ENCODE measurements at places on chromosomes 4 and X.

- DNase-seq = no peak
Observed at GRCh38 chr4:40255393-40256281, 58.8 kb downstream of the RHOH start.

GRCh38 chr4:100926039-100926717 lies 408.4 kb upstream of the EMCN start:
- DNase-seq = no peak

GRCh38 chr4:152359208-152360044 lies 176.5 kb downstream of the FBXW7 start:
- no peak for DNase-seq

- DNase-seq = no peak
Observed at GRCh38 chr4:185546335-185546734, 11.0 kb upstream of the PDLIM3 start.

GRCh38 chr4:124178449-124179021 lies 534.0 kb downstream of the ANKRD50 start:
- DNase-seq = no peak

- no peak for DNase-seq
Observed at GRCh38 chrX:137654481-137654880, 88.6 kb downstream of the ZIC3 start.

All from NAMALWA (cell line).